ENCODE measurements at places on chromosomes 6 and 20. TPM values are rescaled to one million over a fixed set of nuclear protein-coding genes. Genes with fewer than 3 reads are reported as not detected.
A peak's percentile ranks its signal among the peaks of the same experiment; 100 is the strongest.

Gene TNFRSF6B
- 1.7 TPM for polyA plus RNA-seq

Gene PPP1R14C
- polyA plus RNA-seq, result 39.7 TPM

Gene HSPA12B
- 19.2 TPM for polyA plus RNA-seq

Gene TSBP1
- polyA plus RNA-seq, result not detected

Gene VPS16
- polyA plus RNA-seq, result 24.6 TPM

Gene ECT2L
- 0.17 TPM for polyA plus RNA-seq

Gene NMBR
- polyA plus RNA-seq, result 0.13 TPM

Gene TUBB2A
- 66.3 TPM for polyA plus RNA-seq

Gene SYNDIG1
- polyA plus RNA-seq, result 5.6 TPM

- no peak for DNase-seq
Observed at GRCh38 chr6:91654357-91654756, 1067.5 kb upstream of the MAP3K7 start.

DNA sequence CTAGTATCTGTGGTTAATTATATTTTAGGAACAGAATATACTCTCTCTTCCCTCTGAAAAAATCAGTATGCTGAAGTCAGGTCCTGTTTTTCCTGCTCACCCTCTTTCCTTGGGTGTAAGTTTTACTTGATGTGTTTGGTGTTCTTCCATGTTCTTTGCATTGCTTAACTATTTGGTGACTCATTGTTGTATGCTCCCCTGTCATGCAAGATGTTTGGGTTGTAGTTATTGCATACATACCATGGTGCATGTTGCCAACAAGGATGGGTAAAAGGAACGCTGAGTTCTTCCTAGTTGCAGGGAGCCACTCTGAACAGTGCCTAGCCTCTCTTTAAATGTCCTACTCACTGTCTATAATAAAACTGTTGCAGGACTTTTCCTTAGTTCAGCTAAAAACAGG lies 207.9 kb upstream of the LAMP5 start:
- peak; percentile 58 for DNase-seq

GRCh38 chr6:15365273-15365687 lies 119.4 kb downstream of the JARID2 start:
- peak; percentile 78 for DNase-seq

- no peak for DNase-seq
Observed at GRCh38 chr20:10313701-10314100, 95.1 kb downstream of the SNAP25 start.

- no peak for DNase-seq
Observed at GRCh38 chr6:13180538-13180937, 147.8 kb downstream of the TBC1D7 start.

DNA sequence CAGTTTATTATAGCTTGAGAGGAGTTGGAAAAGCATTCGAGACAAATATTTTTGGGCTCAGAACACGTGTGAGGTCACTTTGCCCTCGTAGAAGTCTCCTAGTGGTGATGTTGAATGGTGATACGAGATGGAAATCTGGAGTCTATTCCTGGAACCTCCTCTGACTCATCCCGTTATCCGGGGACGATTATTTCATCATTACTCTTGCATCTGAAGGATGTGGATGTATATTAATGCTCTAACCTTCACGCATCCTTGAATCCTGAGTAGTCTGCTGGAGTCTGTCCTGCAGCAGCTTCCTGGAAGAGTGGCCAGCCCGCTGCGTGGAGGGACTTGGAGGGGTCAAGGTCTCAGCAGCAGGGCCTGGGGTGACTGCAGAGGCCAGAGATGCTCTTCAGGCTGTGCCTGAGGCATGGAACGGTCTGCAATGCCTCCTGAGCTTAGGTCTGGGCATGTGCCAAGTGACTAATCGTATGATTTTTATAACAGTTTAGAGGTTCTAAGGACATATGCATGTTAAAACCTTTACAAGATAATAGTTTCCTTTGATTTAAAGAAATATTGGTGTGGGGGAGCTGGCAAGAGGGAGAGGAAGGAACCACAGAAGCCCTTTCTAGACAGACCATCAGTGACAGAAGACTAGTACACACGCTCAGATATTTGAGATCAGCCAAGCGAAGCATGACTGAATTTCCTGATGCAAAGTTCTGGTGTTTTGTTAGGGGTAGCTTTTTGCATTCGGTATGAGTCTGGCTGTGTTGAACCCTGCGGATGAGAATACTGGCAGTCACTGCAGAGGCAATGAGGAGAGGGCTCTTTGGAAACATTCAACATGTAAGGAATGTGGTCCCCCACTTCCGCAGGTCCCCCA lies 400.2 kb downstream of the QKI start:
- DNase-seq, result peak; percentile 86

- no peak for DNase-seq
Observed at GRCh38 chr6:40394381-40394780, 192.8 kb downstream of the LRFN2 start.

DNA sequence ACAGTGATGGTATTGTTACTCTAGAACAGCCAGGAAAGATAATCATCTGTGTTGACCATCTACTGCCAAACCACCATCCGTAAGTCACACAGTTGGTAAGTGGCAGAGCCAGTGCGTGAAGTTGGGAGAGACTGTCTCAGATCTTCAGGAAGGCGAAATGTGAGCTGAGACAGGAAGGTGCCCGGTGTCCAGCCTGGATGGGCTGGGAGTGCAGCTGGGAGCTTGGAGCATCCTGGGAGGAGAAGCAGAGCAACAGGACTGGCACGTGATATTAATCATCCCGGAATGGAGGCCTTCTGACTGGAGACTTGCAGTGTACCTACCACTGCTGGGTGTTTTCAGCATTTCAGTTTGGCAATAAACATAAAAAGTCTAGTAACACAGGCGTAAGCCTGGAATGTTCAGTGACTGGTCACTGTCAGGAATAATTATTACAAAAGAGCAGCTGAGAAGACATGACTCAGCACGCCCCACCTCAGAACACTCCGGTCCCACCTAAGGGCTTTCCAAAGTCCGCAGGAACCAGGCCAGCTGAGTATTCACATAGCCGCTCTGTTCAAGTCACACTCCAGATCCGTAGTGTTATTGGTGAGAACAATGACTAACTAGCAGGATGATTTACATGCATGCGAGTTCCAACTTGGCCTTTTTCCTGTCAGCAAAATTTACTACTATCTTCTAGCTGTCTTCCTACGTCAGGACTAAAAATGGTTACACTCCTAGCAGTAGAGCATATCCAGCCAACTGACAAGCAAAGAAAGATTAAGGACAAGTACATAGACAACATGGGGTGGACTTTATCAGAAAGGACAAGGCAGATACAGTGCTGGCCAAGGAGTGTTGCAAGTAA lies 45.1 kb upstream of the PNRC1 start:
- peak; percentile 92 for DNase-seq

DNA sequence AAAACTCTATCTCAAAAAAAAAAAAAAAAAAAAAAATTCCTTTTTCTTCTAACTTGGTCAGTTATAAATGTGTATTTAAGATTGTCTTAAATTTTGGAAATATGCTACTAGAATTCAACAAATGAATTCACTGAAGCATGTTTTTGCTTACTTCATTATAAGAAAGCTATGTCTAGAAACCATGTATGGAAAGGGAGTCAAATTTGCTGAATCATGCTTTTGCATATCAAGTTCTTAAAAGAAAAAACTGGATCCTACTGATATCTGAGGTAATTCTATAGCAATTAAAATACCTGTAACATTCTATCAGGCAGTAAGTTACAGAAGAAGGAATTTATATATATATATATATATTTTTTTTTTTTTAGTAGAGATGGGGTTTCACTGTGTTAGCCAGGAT lies 27.7 kb downstream of the AKIRIN2 start:
- no peak for DNase-seq

DNA sequence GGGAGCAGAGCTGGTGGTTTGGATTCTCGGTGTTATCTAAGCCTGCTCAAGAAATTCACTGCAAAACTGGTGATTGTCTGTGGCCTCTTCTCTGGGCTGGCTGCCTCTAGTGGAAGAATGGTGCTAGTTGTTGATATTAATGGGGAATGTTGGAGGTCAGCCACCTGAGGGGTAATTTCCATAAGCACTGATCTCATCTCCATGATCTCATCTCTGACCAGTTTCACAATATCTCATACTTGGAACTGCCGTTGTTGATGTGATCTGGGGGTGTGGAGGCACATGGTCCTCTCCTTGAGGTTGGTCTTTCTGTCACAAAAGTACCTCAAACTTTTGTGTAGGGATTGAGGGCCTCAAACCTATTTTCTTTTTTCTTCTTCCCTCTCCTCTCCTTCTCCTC lies 102.6 kb downstream of the CD109 start:
- DNase-seq, result peak; percentile 82

GRCh38 chr6:118546164-118546879 lies 1.8 kb upstream of the PLN start:
- no peak for DNase-seq

DNA sequence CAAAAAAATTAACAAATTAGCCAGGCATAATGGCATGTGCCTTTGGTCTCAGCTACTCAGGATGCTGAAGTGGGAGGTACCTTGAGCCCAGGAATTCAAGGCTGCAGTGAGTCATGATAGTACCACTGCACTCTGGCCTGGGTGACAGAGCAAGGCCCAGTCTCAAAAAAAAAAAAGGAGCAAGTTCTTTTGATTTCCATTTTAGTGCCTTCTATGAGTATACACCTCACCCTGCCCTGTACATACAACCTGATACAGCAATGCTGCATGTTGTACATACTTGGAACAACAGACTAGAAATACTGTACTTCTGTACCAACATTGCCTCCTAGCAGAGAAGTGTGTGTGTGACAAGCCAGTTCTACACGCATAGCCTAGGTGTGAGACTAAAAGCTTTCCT lies 97.3 kb upstream of the CARMIL1 start:
- DNase-seq, result no peak

- no peak for DNase-seq
Observed at GRCh38 chr20:361561-361960, 14.7 kb downstream of the NRSN2 start.

GRCh38 chr6:24430086-24430485 lies 27.4 kb downstream of the MRS2 start:
- DNase-seq, result no peak

GRCh38 chr6:133214267-133214666 lies 26.9 kb upstream of the EYA4 start:
- DNase-seq, result peak; percentile 40

- no peak for DNase-seq
Observed at GRCh38 chr6:45371924-45372573, 5.7 kb downstream of the SUPT3H start.

DNA sequence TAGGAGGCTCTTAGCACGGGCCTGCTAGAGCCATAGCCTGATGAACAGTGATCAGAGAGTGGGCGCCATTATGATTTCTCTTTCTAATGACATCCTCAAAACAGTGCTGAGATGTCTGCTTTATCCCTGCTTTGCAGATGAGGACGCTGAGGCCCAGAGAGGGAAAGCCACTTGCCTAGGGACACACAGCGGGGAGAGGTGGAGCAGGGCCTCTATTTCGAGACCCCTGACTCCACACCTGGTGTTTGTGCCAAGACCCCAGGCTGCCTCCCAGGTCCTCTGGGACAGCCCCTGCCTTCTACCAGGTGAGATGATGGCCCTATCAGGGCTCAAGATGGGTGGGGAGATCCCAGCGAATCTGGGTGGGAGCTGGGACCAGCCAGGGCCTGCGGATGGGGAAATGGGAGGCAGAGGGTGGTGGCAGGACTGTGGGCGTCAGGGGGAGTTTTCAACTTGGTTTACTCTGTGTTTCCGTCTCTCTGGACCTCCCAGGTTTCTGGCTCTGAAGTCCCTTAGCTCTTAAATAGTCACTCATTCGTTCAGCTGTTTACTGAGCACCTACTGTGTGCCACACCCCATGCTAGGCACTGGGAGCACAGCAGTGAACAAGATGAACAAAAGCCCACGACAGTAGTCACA lies 36.7 kb downstream of the SRC start:
- no peak for DNase-seq

DNA sequence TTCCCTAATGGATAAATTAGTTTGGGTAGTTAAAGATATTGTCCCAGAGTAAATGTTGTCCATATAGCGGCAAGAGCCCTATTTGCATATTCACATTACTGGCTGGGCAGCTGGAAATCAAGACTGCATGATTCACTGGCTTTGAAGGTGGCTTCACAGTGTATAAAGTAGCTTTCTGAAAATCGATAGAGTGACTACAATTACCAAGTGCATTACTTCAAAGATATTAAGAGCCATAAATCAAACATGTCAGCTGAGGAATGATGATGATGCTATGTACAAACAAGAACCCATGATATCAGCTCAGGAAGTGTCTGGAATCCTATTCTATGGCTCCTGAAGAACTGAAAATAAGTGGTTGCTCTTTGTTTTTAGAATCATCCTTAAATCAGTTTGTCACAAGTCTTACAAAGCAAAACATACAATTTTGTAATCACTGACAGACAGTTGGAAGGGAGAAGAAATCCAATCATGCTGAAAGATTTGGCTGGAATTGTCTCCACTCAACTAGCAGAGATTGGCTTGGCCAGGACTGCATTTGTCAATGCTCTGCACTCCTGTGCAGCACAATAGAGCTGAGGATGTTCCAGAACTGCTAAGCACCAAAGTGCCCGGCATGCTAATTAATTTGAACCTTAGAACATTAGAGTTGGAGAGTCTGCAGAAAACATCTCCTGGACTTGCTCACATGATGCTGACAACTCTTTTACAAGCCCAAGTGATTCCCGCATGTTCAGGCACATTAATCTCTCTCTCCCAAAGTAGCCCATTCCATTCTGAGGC lies 77.9 kb upstream of the B3GAT2 start:
- DNase-seq, result no peak

- DNase-seq, result peak; percentile 47
Observed at GRCh38 chr6:43436577-43437282, 9.4 kb downstream of the ABCC10 start.

DNA sequence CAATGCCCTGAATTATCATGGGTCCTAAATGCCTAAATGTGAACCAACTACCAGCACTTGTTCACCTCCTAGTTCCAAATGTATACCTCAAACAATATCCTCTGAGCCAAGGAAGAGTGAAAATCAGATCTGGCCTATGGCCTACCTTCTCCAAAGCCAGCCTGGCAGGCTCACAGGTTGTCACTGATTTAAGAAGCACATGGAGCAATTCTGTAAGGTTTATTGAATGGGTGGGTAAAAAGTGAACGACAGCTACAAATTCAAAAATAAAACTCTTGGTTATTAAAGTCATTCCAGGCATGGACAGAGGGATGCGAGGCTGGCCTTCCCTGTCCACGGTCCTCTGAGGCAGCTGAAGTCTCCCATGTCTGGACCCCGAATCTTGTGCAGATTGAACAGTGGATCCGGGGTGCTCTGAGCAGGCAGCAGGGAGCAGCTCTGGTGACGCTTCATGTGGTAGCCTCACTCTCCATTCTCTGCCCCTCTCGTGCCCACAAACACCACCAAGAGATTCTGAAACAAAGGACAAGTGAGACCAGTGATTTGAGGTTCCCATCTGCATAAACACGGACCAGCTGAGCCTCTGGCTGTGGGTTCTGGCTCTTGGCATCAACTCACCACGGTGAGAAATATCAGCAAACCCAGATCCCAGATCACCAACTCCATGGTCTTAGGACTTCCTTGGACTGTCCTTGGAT lies 14.6 kb downstream of the SNHG17 start:
- no peak for DNase-seq

DNA sequence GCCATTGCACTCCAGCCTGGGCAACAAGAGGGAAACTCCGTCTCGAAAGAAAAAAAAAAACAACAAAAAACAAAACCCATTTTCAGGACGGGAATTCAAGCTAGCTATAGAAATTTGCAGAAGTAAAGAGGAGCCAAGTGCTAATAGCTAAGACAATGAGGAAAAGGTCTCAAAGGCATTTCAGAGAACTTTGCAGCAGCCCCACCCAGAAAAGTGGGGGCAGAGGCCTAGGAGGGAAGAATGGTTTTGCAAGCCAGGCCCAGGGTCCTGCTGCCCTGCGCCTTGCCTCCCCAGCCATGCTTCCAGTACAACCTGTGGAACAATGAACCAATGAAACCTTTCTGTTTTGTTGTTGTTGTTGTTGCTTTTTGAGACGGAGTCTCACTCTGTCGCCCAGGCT lies 38.3 kb upstream of the SAMHD1 start:
- no peak for DNase-seq

GRCh38 chr6:42564506-42564825 lies 637 bp downstream of the UBR2 start:
- DNase-seq, result no peak
